M059J (cell line): ENCODE measurements at places on chromosomes 1 and 21.

DNA sequence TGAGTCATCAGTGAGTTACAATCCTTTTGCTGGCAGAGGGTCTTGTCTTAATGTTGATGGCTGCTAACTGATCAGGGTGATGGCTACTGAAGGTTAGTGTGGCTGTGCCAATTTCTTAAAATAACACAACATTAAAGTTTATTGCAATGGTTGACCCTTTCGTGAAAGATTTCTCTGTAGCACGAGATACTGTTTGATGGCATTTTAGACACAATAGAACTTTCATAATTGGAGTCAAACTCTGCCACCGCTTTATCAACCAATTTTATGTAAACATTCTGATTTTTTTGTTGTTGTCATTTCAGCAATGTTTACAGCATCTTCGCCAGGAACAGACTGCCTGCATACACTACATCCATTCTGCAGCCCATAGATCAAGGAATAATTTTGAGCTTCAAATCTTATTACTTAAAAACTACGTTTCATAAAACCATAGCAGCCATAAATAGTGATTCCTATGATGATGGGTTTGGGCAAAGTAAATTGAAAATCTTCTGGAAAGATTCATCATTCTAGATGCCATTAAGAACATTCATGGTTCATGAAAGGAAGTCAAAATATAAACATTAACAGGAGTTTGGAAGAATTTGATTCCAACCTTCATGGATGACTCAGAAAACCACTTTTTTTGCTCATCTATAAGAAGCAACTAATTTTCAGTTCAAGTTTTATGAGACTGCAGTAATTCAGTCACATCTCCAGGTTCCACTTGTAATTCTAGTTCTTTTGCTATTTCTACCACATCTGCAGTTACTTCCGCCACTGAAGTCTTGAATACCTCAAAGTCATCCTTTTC lies 85.9 kb downstream of the TYW3 start:
- peak; percentile 77 for DNase-seq

GRCh38 chr1:244834543-244835275 lies 749 bp upstream of the COX20 start:
- DNase-seq: peak; percentile 94

DNA sequence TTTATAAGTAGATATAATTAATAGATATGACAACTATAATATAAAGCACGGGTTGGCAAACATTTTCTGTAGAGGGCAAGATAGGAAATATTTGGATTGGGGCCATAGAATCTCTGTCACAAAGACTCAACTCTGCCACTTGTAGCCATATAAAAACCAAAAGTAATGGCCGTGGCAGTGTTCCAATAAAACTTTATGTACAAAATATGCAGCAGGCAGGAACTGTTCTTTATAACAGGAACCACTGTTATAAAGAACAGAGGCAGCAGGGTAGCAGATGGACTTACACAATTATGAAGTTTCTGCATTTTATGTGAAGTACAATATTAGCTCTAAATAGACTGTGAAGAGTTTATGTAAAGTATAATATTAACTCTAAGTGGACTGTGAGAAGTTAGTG lies 16.9 kb upstream of the QSOX1 start:
- no peak for DNase-seq

DNA sequence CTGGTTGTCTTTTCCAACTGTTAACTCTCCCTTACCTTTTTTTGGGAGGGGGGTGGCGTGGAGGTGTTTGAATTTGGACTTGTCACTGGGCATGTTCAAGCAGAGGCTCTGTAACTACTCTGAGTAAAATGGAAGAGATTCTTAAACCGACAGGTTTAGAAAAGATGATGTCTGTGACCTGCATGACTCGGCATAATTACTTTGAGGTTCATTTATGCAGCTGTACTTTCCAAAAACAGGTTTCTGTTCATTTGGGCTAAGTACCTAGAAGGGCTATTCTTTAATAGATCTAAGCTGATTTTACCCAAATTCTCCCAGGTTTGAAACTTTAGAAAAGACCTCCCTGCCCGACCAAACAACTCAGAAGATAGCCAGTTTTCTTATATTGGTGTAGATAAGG lies 80.3 kb downstream of the SLC35A3 start:
- DNase-seq: no peak

- DNase-seq: peak; percentile 62
Measured at GRCh38 chr1:3495776-3496745, 41.6 kb downstream of the ARHGEF16 start.

- no peak for DNase-seq
Measured at GRCh38 chr1:43276673-43277072, 6.9 kb downstream of the TMEM125 start.

- DNase-seq: no peak
Measured at GRCh38 chr21:26809745-26810144, 35.5 kb downstream of the ADAMTS1 start.

- peak; percentile 56 for DNase-seq
Measured at GRCh38 chr1:33010932-33011731, 25.6 kb downstream of the AK2 start.

GRCh38 chr1:61053712-61054600 lies 28.4 kb upstream of the NFIA start:
- DNase-seq: no peak

- DNase-seq: peak; percentile 46
Measured at GRCh38 chr1:214801191-214801590, 198.2 kb downstream of the CENPF start.

DNA sequence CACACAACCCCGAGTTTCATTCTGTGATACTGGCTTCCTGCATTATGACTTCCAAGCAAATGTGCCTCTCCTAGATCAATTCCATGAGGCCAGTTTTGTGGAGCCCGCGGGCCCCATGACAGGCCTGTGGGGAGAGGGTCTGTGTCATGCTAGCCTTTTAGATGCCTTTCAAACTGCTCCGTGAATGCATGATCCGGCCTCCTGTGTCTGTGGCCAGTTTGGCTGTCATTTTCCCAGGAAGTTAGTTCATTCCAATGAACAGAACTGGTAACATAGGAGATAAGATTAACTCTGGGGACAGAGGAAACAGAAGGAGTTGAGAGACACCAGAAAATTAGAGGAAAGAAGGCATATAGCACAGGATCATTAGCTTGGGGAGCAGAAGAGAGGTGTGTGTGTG lies 3.2 kb downstream of the FNDC7 start:
- no peak for DNase-seq

GRCh38 chr1:240682166-240682858 lies 70.4 kb upstream of the GREM2 start:
- DNase-seq: no peak

GRCh38 chr1:241253471-241253870 lies 103.5 kb downstream of the RGS7 start:
- DNase-seq: peak; percentile 88

DNA sequence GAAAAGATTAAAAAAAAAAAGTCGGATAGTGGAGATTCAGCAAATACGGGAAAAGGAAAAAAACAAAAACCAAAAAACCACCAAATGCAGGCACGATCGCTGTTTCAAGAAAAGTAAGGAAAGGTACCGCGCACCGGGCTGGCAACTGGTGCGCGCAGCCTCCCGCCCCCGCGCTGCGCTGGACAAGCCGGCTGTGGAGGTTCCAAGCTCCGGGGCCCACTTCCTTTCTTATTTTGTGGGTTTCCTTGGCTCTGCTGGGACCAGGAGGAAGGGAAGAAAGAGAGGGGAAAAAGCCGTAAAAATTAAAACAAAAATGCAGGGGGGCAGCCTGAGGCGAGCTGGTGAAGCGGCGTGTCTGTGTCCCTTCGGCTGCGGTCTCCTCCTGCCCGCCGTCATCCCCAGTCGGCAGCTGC lies 233 bp downstream of the ADAMTS5 start:
- DNase-seq: no peak
